GM19239 (cell line): ENCODE measurements at places on chromosomes 13 and 19.

- no peak for DNase-seq
Measured at GRCh38 chr19:15456871-15457700, 7.3 kb downstream of the RASAL3 start.

GRCh38 chr19:1907563-1908363 lies 2.6 kb downstream of the ADAT3 start:
- DNase-seq, result no peak

- DNase-seq, result no peak
Measured at GRCh38 chr19:39074942-39075341, 9.2 kb upstream of the ACP7 start.

GRCh38 chr19:55820037-55820436 lies 11.8 kb downstream of the NLRP11 start:
- DNase-seq, result no peak

DNA sequence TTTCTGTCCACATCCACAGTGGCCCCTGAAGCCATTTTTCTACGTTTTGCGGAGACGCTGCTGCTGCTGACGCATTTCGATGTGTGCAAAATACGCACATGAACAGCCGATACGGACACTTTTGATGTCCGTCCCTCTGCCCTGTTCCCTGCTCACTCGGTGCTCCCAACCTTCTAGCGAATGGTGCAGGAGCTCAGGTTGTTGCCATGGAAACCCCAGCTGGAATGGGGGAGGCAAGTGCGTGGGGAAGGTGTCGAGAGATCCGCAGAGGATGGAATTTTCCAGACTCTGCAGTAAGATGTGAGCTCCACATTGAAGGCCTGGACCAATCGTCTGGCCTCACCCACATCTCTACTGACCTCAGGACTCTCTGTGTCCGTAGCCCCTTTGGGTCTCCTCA lies 109.2 kb upstream of the USP29 start:
- no peak for DNase-seq

GRCh38 chr13:31697290-31697689 lies 42.0 kb upstream of the RXFP2 start:
- DNase-seq, result no peak

DNA sequence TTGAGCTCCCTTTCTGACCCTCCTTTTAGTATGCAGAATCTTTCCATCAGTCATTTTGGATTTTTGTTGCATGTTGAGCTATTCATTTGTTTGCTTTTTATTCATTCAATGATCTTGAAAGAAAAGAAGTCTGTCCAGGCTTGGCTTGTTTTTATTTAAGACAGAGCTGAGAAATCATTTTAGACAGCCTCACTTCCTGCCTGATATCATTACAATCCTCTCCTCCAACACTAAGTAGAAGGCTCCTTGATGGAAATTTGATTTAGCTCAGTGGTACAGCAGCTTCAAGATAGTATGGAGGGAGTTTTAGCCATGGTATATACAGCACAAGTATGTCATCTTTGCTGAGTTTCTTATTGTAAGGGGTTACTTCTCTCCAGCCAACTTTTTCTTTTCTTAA lies 28.4 kb downstream of the MBNL2 start:
- DNase-seq, result no peak

DNA sequence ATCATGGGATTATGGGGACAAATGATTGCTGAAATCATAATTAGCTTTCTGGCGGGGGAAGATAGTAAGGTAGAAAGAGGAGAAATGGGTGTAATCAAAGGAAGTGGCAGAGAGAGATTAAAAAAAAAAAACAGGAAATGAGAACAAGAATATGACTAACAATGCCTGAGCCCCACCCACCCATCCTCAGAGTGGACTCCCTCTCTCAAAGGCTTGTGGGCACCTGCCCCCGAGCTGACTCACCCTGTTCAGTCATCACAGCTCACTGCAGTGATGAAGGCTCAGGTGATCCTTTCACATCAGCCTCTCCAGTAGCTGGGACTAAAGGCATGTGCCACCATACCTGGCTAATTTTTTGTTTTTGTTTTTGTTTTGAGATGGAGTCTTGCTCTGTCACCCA lies 26.4 kb upstream of the TPT1 start:
- peak; percentile 71 for DNase-seq

GRCh38 chr19:47158879-47159503 lies 28.4 kb downstream of the SAE1 start:
- no peak for DNase-seq

DNA sequence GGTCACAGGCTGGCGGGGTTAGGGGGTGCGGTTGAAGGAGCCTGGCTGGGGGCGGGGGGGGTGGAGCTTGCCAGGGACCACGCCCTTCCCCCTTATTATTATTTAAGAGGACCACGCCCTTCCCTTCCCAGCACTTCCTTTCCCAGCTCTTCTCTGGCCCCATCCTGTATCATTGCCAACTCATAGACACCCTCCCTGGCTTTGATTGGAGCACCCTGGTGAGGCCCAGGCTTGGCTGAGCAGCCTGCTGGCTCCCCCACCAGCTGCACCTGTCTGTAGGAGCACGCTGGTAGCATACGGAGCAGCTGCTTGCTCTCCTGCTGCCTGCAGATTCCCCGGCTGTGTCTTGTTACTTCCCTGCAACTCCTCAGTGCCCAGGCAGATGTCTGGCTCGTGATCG lies 62.5 kb upstream of the PDX1 start:
- no peak for DNase-seq

GRCh38 chr19:58227964-58228584 lies 640 bp upstream of the ZNF544 start:
- no peak for DNase-seq

DNA sequence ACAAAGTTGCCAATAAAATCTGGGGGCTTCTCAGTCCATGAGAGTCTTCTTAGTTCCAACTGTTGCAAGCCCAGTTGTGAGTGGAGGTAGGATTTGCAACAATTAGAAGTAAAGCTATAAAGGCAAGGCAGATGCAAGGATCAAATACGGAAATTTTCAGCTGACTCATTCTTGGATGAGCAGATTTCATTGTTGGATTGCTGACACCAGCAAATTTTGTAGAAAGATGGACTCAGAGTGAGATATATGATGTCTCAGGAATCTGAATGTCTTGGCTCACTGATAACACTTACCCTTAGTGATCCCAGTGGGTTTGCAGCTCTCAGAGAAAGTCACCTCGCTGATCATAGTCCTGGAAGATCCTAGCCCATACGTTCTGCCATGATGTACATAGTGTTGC lies 209.0 kb downstream of the GPC6 start:
- DNase-seq, result no peak

GRCh38 chr13:39596685-39597084 lies 6.3 kb downstream of the LHFPL6 start:
- DNase-seq, result no peak
